ENCODE measurements at places on chromosomes 3 and 15. TPM values are rescaled to one million over a fixed set of nuclear protein-coding genes. Genes with fewer than 3 reads are reported as not detected.

GRCh38 chr15:78879517-78880241 lies 7.0 kb downstream of the MORF4L1 start:
- peak overlapping the region; percentile 29 for H3K27ac ChIP-seq
- H3K27me3 ChIP-seq, result no peaks in the 10 kb centered on the region
- no peak overlapping the region for H3K4me3 ChIP-seq
- DNase-seq, result no peak
- peaks cover 45% of the 10 kb centered on the region for H3K36me3 ChIP-seq
- peaks cover 21% of the 10 kb centered on the region for H3K4me1 ChIP-seq

DNA sequence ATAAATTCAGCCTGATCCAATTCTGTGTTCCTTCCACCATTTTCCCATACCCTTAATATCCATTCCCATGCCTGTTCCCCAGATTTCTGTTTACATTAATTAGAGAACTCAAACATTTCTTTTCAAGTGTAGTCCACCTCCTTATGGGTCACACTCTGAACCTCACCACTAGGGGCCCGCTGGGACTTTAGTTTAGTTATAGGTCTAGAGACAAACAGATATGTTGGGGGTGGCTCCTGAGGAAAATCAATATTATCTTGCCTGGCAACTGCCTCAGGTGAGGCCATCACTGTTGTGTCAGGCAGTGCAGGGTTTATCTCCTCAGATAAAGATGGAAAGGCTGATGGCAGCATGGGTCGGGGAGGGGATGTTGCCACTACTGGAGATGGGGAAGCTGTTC lies 72.8 kb downstream of the CLDN1 start:
- no peak overlapping the region for H3K27ac ChIP-seq
- no peaks in the 10 kb centered on the region for H3K36me3 ChIP-seq
- no peaks in the 10 kb centered on the region for H3K4me1 ChIP-seq
- no peak for DNase-seq
- H3K4me3 ChIP-seq, result no peak overlapping the region

DNA sequence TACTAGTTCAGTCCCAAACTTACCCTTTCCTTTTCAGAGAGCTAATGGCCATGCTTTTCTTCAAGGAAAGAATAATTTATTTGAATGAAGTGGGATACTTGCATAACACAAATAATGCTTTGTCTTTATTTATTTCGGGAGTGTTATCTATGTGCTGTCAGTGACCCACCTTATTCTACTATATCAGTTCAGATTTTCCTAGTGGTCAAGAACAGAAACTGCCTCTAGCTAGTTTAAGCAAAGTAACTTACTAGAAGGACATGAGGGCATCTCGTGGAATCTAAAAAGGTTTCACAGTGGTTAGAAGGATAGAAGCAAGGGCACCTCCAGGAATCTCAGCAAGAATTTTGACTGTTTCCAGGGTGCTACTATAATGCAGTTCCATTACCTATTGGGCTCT lies 3.8 kb upstream of the TIMMDC1 start:
- peaks cover 30% of the 10 kb centered on the region for H3K36me3 ChIP-seq
- H3K4me1 ChIP-seq, result peaks cover 19% of the 10 kb centered on the region
- H3K27ac ChIP-seq, result no peak overlapping the region
- H3K27me3 ChIP-seq, result no peaks in the 10 kb centered on the region
- H3K4me3 ChIP-seq, result no peak overlapping the region
- DNase-seq, result no peak

GRCh38 chr3:55951388-55951787 lies 464.3 kb upstream of the WNT5A start:
- no peak overlapping the region for H3K27ac ChIP-seq
- H3K27me3 ChIP-seq, result no peaks in the 10 kb centered on the region
- no peaks in the 10 kb centered on the region for H3K36me3 ChIP-seq
- no peak overlapping the region for H3K4me3 ChIP-seq
- no peak for DNase-seq
- no peaks in the 10 kb centered on the region for H3K4me1 ChIP-seq

- H3K27me3 ChIP-seq, result no peaks in the 10 kb centered on the region
- H3K36me3 ChIP-seq, result no peaks in the 10 kb centered on the region
- DNase-seq, result no peak
These were observed 97.7 kb downstream of the ROBO2 start for GRCh38 chr3:77137559-77137958.

GRCh38 chr15:38130740-38131498 lies 121.7 kb upstream of the SPRED1 start:
- peak; percentile 31 for DNase-seq
- H3K27ac ChIP-seq, result peak overlapping the region; percentile 74
- H3K4me3 ChIP-seq, result peak overlapping the region; percentile 6
- peaks cover 33% of the 10 kb centered on the region for H3K4me1 ChIP-seq
- no peaks in the 10 kb centered on the region for H3K36me3 ChIP-seq

- DNase-seq, result no peak
- H3K4me3 ChIP-seq, result no peak overlapping the region
- H3K27me3 ChIP-seq, result no peaks in the 10 kb centered on the region
- H3K27ac ChIP-seq, result no peak overlapping the region
- no peaks in the 10 kb centered on the region for H3K4me1 ChIP-seq
These were observed 13.9 kb downstream of the SEMA6D start for GRCh38 chr15:47731230-47731629.

GRCh38 chr15:75720787-75721479 lies 8.3 kb upstream of the CSPG4 start:
- no peak for DNase-seq
- H3K4me3 ChIP-seq, result no peak overlapping the region
- no peak overlapping the region for H3K27ac ChIP-seq
- no peaks in the 10 kb centered on the region for H3K27me3 ChIP-seq
- peaks cover 63% of the 10 kb centered on the region for H3K4me1 ChIP-seq

GRCh38 chr3:163936543-163936942 lies 1141.8 kb downstream of the SI start:
- DNase-seq, result no peak
- no peaks in the 10 kb centered on the region for H3K36me3 ChIP-seq
- no peaks in the 10 kb centered on the region for H3K4me1 ChIP-seq

DNA sequence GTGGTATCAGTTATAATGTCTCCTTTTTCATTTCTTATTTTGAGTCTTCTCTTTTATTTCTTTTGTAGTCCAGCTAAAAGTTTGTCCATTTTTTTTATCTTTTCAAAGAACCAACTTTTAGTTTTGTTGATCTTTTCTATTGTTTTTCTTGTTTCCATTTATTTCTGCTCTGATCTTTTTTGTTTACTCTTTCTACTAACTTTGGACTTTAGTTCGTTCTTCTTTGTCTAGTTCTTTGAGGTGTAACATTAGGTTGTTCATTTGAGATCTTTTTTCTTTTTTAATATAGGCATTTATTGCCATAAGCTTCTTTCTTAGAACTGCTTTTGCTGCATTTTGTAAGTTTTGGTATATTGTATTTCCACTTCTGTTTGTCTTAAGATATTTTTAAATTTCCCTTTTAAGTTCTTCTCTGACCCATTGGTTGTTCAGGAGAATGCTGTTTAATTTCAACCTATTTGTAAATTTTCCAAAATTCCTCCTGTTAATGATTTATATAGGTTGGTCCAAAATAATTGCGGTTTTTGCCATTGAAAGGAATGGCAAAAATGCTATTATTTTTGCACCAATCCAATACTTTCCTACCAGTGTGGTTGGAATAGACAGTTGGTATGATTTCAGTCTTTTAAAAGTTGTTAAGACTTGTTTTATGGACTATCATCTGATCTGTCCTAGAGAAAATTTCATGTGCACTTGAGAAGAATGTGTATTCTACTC lies 51.2 kb downstream of the KAT2B start:
- no peaks in the 10 kb centered on the region for H3K27me3 ChIP-seq
- H3K4me3 ChIP-seq, result no peak overlapping the region
- H3K36me3 ChIP-seq, result peaks cover 40% of the 10 kb centered on the region

DNA sequence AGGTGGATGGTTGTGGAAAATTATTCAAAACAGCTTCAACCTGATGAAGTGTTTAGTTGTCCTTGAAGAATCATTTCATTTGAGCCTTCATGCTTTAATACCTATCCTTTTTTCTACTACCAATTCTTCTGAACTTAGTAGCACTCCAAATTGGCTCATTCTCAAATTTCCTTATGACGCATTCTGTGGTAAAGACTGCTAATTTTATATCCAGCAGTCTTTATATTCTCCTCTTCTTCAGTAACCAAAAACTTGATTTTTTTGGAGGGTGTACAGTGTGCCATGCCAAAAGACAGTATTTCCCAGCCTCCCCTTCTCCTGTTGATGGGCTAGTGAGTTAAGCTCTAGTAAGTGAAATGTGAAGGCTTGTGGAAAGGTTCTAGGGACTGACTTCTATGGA lies 25.2 kb downstream of the CGNL1 start:
- DNase-seq, result no peak
- H3K27ac ChIP-seq, result no peak overlapping the region
- H3K4me3 ChIP-seq, result no peak overlapping the region
- no peaks in the 10 kb centered on the region for H3K4me1 ChIP-seq
- no peaks in the 10 kb centered on the region for H3K27me3 ChIP-seq
- no peaks in the 10 kb centered on the region for H3K36me3 ChIP-seq

DNA sequence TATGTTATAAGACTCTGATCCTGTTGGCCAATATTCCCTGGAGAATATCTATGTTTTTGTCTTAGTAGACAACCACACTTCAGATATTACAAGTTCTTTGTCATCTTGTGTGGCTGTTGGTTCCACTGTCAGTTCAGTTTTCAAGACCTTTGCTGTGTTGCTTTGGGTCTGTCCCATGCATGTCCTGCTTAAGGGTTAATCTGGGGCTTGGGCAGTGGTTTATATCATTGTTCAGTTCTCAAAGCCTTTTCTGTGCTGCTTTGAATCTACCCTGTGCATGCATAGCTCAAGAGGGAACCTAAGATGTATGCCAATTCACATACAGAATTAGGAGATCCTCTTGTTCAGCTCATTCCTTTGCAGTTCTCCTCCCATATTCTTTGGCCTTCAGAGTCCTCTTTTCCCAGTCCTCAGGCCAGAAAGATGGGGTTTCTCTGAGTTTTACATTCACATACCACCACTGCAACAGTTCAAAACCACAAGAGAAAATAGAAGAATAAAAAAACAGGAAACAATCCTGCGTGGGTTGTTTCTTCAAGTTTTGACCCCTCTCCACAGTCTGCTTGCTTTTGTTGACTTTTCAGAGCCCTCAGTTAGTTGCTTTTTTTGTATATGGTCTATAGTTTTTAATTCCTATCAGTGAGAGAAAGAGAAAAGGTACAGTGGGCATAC lies 21.6 kb downstream of the BUB1B start:
- no peaks in the 10 kb centered on the region for H3K27me3 ChIP-seq
- H3K36me3 ChIP-seq, result no peaks in the 10 kb centered on the region
- no peak overlapping the region for H3K4me3 ChIP-seq
- DNase-seq, result no peak

GRCh38 chr3:12483410-12483809 lies 870 bp upstream of the TSEN2 start:
- H3K4me3 ChIP-seq, result peak overlapping the region; percentile 73
- no peak for DNase-seq
- no peaks in the 10 kb centered on the region for H3K36me3 ChIP-seq

DNA sequence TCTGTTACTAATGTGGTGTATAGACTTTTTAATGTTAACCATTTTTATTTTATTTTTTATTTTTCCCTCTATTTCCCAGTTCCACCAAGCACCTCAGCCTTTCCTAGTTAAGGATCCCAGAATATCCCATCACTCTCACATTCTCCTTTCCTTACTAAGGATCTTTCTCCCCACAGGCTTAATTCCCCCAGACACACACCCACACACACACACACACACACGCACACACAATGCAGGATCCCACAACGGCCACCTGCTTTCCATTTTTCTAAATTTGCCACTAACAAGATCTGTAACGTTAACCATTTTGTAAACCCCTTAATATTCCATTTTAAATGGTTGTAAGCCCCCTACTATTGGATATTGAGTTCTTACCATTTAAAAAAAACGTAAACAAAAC lies 404.1 kb downstream of the ZIC1 start:
- no peaks in the 10 kb centered on the region for H3K4me1 ChIP-seq
- no peak overlapping the region for H3K27ac ChIP-seq
- no peaks in the 10 kb centered on the region for H3K27me3 ChIP-seq
- no peak overlapping the region for H3K4me3 ChIP-seq
- no peak for DNase-seq
- H3K36me3 ChIP-seq, result no peaks in the 10 kb centered on the region

GRCh38 chr3:29339016-29339833 lies 58.4 kb downstream of the RBMS3 start:
- H3K4me3 ChIP-seq, result no peak overlapping the region
- no peak for DNase-seq
- H3K4me1 ChIP-seq, result peaks cover 42% of the 10 kb centered on the region
- H3K27ac ChIP-seq, result no peak overlapping the region
- H3K36me3 ChIP-seq, result no peaks in the 10 kb centered on the region

GRCh38 chr15:84917452-84917851 lies 33.0 kb downstream of the SLC28A1 start:
- H3K27me3 ChIP-seq, result no peaks in the 10 kb centered on the region
- no peaks in the 10 kb centered on the region for H3K36me3 ChIP-seq
- H3K4me1 ChIP-seq, result peaks cover 17% of the 10 kb centered on the region
- DNase-seq, result no peak
- no peak overlapping the region for H3K4me3 ChIP-seq
- H3K27ac ChIP-seq, result no peak overlapping the region

GRCh38 chr15:20345401-20345958 lies 196.1 kb downstream of the GOLGA6L6 start:
- H3K4me3 ChIP-seq, result no peak overlapping the region
- H3K27me3 ChIP-seq, result no peaks in the 10 kb centered on the region
- no peak overlapping the region for H3K27ac ChIP-seq
- no peaks in the 10 kb centered on the region for H3K36me3 ChIP-seq

DNA sequence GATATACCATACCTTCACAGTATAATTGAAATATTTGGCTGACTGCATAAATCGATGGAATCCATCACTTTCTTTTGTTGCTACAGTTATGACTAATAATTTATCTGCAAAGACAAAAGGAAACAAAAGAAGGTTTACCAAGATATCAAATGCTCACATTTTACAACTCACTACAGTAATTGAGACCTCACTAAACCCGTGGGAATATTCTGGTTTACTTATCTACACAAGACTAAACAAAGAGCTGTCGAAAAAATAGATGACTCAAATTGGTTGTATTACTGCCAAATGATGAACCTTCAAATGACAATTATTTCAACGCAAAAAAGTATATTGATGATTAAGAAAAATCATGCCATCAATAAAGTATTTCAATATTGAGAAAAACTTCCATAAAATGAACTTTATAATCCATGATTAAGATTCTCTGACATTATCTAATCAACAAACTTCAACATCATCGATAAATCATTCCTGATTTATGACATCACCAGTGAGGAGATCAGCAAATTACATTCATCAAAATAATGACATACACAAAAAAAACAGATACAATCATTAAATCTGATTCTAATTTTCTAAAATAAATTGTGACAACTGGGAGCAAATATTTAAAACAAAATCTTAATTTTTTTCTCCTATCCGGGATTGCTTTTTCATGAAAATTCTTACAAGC lies 36.7 kb downstream of the PLOD2 start:
- no peaks in the 10 kb centered on the region for H3K36me3 ChIP-seq
- H3K27ac ChIP-seq, result no peak overlapping the region
- no peaks in the 10 kb centered on the region for H3K27me3 ChIP-seq

CYP1A1 gene
- not detected for total RNA-seq

CYP8B1 gene
- not detected for total RNA-seq

GOLGA8S gene
- total RNA-seq, result not detected

ATP10A gene
- total RNA-seq, result 0.88 TPM

WNT5A gene
- 90.4 TPM for total RNA-seq

LRRIQ4 gene
- not detected for total RNA-seq

CMTM6 gene
- 66.9 TPM for total RNA-seq

SHC4 gene
- total RNA-seq, result 0.50 TPM

SLC27A2 gene
- total RNA-seq, result 9.4 TPM

PLCH1 gene
- 0.26 TPM for total RNA-seq

TOPAZ1 gene
- not detected for total RNA-seq
